ENCODE measurements at places on chromosomes 11 and 22. TPM values are rescaled to one million over a fixed set of nuclear protein-coding genes. Genes with fewer than 3 reads are reported as not detected.

- no peaks in the 10 kb centered on the region for H3K27me3 ChIP-seq
- no peak for DNase-seq
Measured at GRCh38 chr11:78034623-78035022, 11.5 kb upstream of the KCTD14 start.

- H3K36me3 ChIP-seq = no peaks in the 10 kb centered on the region
- no peak overlapping the region for H3K27ac ChIP-seq
- H3K27me3 ChIP-seq = no peaks in the 10 kb centered on the region
- H3K4me1 ChIP-seq = no peaks in the 10 kb centered on the region
- H3K4me3 ChIP-seq = no peak overlapping the region
Measured at GRCh38 chr11:127493330-127494022, 492.9 kb upstream of the KIRREL3 start.

- H3K27ac ChIP-seq = no peak overlapping the region
- no peak overlapping the region for H3K4me3 ChIP-seq
- no peaks in the 10 kb centered on the region for H3K36me3 ChIP-seq
- no peaks in the 10 kb centered on the region for H3K4me1 ChIP-seq
- H3K27me3 ChIP-seq = no peaks in the 10 kb centered on the region
- DNase-seq = no peak
Measured at GRCh38 chr11:66815646-66816045, 27.6 kb upstream of the RCE1 start.

GRCh38 chr11:32312206-32312817 is 123.0 kb downstream of the WT1 start:
- no peaks in the 10 kb centered on the region for H3K36me3 ChIP-seq
- no peak overlapping the region for H3K27ac ChIP-seq
- no peak overlapping the region for H3K4me3 ChIP-seq
- H3K4me1 ChIP-seq = no peaks in the 10 kb centered on the region
- H3K27me3 ChIP-seq = no peaks in the 10 kb centered on the region

GRCh38 chr11:130858215-130858614 is 58.1 kb downstream of the SNX19 start:
- H3K27ac ChIP-seq = no peak overlapping the region
- no peak overlapping the region for H3K4me3 ChIP-seq
- H3K4me1 ChIP-seq = no peaks in the 10 kb centered on the region
- DNase-seq = no peak
- H3K36me3 ChIP-seq = no peaks in the 10 kb centered on the region

DNA sequence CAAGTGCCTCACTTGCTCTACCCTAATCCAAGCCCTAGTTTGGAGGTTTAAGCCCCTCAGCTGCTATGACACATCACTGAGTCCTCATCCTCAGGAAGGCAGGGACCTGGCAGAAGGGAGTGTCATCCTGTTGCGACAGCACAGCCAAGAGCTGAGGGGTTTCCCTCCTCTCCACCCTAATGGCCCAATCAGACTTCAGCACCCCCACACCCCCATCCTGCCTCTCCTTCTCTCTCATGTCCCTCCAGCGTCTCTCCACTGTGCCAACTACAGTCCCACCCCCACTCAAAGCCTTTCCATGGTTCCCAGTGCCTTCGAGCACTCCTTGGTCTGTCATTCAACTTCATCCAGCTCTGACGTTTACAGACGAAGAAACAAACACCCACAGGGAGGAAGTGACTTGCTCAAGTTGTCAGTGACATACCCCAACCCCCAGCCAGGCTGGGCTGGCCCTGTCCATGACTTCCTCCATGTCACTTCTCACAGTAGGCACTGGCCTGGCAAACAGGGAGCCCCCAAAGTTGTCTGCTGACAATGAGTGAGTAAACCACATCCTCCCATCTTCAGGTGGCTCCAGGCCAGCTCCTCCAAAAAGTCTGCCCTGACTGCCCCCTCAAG is 15.6 kb downstream of the ARAP1 start:
- peaks cover 98% of the 10 kb centered on the region for H3K4me1 ChIP-seq
- DNase-seq = no peak
- peak overlapping the region; percentile 83 for H3K27ac ChIP-seq
- peak overlapping the region; percentile 44 for H3K4me3 ChIP-seq

DNA sequence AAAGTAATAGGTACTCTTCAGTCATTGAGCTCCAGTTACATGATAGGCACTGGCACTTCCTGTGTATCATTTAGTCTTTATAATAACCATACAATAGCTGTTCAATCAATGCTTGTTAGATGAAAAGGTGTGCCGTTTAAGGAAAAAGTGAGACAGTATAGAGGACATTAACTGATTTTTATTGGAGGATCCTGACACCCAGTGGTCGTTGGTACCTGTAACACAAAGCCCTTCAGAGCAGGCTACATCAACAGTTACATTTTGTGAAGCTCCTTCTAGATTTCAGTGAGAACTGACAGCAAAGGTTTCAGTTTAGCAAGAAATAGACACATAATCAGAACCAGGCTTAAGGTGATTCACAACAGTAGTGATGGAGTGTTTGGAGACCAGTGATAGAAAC is 44.2 kb downstream of the CCDC81 start:
- H3K36me3 ChIP-seq = no peaks in the 10 kb centered on the region
- H3K27me3 ChIP-seq = no peaks in the 10 kb centered on the region
- no peak overlapping the region for H3K27ac ChIP-seq
- no peaks in the 10 kb centered on the region for H3K4me1 ChIP-seq
- no peak overlapping the region for H3K4me3 ChIP-seq

DNA sequence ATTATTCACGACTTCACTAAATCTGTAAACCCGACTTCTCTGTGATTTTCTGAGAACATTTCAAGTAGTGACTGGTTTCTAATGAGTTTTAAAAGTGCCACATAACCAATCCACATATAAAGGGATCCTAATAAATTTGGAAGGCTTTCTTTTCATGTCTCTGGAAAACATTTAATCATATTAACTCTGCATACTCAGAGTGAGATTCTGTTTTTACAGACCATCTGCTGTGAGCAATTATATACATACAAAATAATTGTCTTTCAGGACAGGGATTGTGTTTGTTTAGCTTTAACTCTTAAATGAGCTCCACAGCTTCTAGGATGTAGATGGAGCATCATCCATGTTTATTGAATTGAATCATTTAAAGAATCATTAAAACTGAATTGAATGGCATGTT is 65.1 kb downstream of the PRMT3 start:
- no peaks in the 10 kb centered on the region for H3K36me3 ChIP-seq
- H3K4me1 ChIP-seq = peaks cover 10% of the 10 kb centered on the region
- H3K4me3 ChIP-seq = no peak overlapping the region
- no peaks in the 10 kb centered on the region for H3K27me3 ChIP-seq
- DNase-seq = no peak

DNA sequence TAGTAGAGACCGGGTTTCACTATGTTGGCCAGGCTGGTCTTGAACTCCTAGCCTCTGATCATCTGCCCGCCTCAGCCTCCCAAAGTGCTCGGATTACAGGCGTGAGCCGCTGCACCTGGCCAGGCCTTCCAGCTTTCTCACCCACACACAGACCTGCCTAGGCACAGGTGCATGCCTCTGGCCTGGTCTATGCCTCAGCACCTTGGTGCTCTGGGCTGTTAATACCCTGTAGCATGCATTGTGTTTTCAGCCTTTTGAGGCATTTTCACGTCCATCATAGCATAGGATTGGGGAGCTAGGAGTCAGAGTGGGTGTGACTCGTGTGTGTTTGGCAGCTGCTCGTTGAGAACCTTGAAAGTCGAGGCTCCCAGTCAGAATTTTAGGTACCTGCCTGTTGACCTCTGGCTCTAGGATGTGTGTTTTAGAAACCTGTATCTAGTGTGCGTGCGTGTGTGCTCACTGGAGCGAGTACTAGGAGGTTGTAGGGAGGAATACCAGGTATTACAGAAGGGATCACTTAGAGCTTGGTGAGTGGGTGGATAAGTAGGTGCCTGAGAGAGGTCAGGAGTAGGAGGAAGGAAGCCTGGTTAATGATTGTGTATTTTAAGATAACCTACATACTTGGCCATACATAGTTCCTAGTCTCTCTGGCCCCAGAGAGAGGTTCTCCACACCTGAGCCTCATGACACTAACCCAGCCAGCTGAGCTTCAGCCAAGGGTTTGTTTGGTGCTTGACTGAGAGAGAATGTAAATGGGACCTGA is 20.0 kb downstream of the CRKL start:
- peaks cover 37% of the 10 kb centered on the region for H3K36me3 ChIP-seq
- peak; percentile 63 for DNase-seq
- H3K27me3 ChIP-seq = no peaks in the 10 kb centered on the region
- H3K4me3 ChIP-seq = no peak overlapping the region

DNA sequence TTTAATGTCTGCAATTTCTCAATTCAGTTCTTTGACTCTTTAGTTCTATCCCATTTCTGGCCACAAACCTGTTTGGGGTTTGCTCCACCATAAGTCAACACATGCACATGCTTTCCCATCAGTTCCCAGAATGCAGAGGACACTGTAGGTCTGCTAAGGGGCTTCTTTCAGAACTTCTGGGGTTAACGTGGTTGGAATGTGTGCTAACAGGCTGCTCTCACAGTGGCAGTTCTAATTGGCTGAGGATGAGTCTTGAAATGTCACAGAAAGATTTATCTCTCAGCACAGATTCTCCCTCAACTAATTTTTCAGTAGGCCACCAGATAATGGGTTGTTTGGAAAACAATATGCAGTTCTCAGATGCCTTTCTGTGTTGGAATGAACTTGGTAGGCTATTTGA is 703.4 kb downstream of the NTM start:
- H3K4me3 ChIP-seq = no peak overlapping the region
- no peaks in the 10 kb centered on the region for H3K4me1 ChIP-seq
- no peaks in the 10 kb centered on the region for H3K36me3 ChIP-seq
- no peak for DNase-seq
- no peaks in the 10 kb centered on the region for H3K27me3 ChIP-seq
- H3K27ac ChIP-seq = no peak overlapping the region

- DNase-seq = no peak
- H3K36me3 ChIP-seq = no peaks in the 10 kb centered on the region
- H3K4me1 ChIP-seq = no peaks in the 10 kb centered on the region
Measured at GRCh38 chr11:117392979-117393378, 65.3 kb downstream of the CEP164 start.

GRCh38 chr11:62280452-62280851 is 10.5 kb downstream of the SCGB2A2 start:
- no peak overlapping the region for H3K4me3 ChIP-seq
- no peak for DNase-seq
- no peak overlapping the region for H3K27ac ChIP-seq
- H3K4me1 ChIP-seq = no peaks in the 10 kb centered on the region
- no peaks in the 10 kb centered on the region for H3K36me3 ChIP-seq

DNA sequence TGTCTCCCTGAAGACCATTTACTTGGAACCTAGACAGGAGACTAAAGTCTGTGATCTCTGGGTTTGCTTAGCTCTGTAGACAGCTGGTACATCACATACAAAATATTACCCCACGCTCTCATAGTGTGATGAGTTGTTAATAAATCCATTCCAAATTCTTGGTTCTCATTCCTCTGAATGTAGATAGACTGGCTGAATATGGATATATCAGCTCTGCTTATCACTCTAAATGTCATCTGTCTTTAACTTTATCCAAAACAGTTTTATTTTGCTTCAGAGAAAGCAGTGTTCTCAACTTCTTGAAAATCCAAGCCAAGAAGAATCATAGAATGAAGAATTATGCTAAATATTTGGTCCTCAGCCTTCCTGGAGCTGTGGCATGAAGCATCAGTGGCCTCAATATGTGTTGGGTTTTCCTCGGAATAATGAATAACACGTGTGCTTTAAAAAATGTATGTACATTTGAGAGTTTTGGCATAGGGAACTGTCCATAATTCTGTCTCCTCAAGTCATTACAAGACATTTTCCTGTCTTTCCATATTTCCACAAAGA is 10.5 kb upstream of the LDLRAD3 start:
- no peaks in the 10 kb centered on the region for H3K27me3 ChIP-seq
- peak overlapping the region; percentile 65 for H3K27ac ChIP-seq
- peak; percentile 64 for DNase-seq
- no peak overlapping the region for H3K4me3 ChIP-seq

DNA sequence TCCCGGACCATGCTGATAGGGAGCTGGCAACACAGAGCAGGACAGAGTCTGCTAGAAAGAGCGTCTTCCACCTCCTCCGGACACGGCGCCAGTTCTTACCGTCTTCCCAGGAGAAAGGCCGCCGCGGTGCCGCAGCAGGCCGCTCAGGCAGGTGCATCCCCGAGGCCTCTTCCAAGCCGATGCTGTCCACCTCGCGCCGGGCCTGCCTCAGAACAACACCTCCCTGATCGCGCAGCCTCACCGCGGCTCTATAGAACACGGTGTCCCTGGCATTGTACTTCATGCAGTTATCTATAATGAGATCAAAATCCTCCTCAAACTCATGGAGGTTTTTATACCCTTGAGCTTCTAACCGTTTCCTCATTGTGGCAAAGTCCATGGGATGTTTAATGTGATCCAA is 30.0 kb downstream of the BRD1 start:
- no peaks in the 10 kb centered on the region for H3K4me1 ChIP-seq
- H3K36me3 ChIP-seq = peaks cover 95% of the 10 kb centered on the region
- no peak overlapping the region for H3K4me3 ChIP-seq
- H3K27ac ChIP-seq = no peak overlapping the region

DNA sequence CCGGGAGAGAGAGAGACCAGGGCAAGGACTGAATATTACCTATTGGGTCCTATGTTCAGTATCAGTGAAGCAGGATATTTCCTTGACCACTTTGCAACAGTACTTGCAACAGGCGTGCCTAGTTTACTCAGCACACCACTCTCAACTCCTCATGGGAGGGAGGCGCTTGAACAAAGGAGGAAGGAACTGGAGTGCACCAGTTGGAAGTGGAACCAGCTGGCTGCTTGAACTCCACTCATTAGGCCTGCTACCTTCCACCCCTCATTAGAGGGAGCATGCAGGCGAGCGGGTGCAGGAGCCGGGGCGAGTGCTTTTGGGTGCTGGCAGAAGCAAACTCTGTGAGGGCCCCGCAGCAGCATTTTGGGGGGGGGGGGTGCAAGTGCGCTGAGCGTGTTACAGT is 1369.6 kb upstream of the RAG2 start:
- no peaks in the 10 kb centered on the region for H3K27me3 ChIP-seq
- H3K36me3 ChIP-seq = no peaks in the 10 kb centered on the region
- H3K27ac ChIP-seq = no peak overlapping the region
- H3K4me3 ChIP-seq = no peak overlapping the region
- DNase-seq = no peak
- H3K4me1 ChIP-seq = no peaks in the 10 kb centered on the region

The RFPL2 gene
- not detected for polyA plus RNA-seq

The OMP gene
- polyA plus RNA-seq = 0.39 TPM

The KDM4E gene
- polyA plus RNA-seq = 0.37 TPM

The MMP8 gene
- polyA plus RNA-seq = 0.13 TPM

The ACR gene
- 1.0 TPM for polyA plus RNA-seq

The NKAPD1 gene
- polyA plus RNA-seq = 57.8 TPM

Data from left lung (tissue), 14 donors.